ENCODE measurements at places on chromosomes 1 and 21. TPM values are rescaled to one million over a fixed set of nuclear protein-coding genes. Genes with fewer than 3 reads are reported as not detected.
A peak's percentile ranks its signal among the peaks of the same experiment; 100 is the strongest.

- H3K27me3 ChIP-seq: no peaks in the 10 kb centered on the region
- H3K4me3 ChIP-seq: no peak overlapping the region
These were observed 456.0 kb upstream of the PKN2 start for GRCh38 chr1:88228114-88228513.

DNA sequence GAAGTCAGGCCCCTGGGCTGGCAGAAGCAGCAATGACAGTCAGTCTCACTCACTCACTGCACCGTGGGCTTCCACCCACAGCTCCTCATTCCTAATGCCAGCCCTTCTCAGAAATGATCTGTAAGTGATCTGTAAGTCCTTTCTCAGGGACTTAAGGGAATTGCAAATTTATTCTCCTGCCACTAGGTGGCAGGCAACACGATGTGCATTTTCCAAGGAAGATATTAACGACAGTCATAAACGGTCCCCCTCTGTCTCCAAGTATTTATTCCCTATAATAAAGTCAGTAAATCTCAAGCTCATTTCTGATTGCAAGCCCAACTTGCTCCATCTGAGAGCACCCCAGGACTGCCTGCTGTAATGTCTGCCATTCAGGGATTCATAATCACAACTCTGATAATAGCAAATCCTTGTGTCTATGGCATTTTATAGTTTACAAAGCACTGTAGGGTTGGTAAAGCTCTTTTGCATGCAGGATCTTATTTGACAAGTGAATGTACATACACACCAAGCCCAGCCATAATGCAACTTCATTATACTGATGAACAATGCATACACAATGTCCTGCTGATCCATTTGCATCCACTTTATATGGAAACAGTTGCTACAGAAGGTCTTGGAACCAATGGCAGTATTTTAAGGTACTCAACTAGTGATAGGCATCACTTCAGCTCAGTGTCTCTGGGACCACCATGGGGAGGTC, 380.5 kb upstream of the CAMK1G start:
- H3K4me3 ChIP-seq: no peak overlapping the region
- peak; percentile 28 for DNase-seq
- 0 out of 2 replicates have a peak, but pooled peaks cover 2% of the 10 kb centered on the region for H3K27me3 ChIP-seq
- no peaks in the 10 kb centered on the region for H3K36me3 ChIP-seq

GRCh38 chr1:177411381-177411780, 240.6 kb downstream of the BRINP2 start:
- H3K27ac ChIP-seq: no peak overlapping the region
- no peak overlapping the region for H3K4me3 ChIP-seq
- H3K4me1 ChIP-seq: no peaks in the 10 kb centered on the region
- 0 out of 2 replicates have a peak, but pooled peaks cover 3% of the 10 kb centered on the region for H3K27me3 ChIP-seq
- no peak for DNase-seq

DNA sequence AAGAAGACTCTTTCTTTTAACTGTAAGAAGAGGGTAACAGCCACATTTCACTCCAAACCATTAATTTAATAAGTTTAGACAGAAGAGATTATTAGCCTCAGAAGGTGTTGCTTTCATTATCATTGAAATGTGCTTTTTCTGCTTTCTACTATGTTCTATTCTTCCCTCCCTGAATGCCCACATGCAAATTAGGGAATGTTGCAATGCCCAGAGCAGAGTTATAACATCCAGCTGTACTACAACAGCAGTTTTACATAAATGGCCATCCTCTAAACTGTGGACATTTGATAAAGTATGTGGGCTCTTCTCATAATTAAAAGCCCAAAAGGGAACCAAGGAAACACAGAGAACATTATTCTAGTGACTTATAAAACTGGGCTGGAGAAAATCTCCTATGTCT, 82.2 kb upstream of the SOD1 start:
- H3K4me3 ChIP-seq: no peak overlapping the region
- H3K27ac ChIP-seq: no peak overlapping the region
- DNase-seq: no peak
- H3K27me3 ChIP-seq: no peaks in the 10 kb centered on the region

DNA sequence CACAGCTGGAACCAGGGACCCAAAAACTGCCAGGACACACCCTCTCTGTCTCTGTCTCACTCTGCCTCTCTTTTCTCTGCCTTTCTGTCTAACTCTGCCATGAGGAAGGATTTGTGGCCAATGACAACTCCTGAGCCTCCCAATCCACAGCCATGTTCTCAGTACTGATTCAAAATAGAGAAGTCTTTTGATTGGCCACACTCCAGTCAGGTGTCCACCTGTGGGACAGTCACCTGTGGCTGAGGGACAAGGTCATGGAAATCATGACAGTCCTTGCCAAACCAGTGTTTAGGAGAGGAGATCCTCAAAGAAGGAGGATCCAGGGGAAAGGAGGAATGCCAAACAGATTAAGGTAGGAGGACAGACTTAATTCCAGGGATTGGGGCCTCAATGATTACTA, 15.8 kb downstream of the TINAGL1 start:
- H3K4me1 ChIP-seq: peaks cover 33% of the 10 kb centered on the region
- H3K27me3 ChIP-seq: no peaks in the 10 kb centered on the region
- H3K27ac ChIP-seq: no peak overlapping the region

DNA sequence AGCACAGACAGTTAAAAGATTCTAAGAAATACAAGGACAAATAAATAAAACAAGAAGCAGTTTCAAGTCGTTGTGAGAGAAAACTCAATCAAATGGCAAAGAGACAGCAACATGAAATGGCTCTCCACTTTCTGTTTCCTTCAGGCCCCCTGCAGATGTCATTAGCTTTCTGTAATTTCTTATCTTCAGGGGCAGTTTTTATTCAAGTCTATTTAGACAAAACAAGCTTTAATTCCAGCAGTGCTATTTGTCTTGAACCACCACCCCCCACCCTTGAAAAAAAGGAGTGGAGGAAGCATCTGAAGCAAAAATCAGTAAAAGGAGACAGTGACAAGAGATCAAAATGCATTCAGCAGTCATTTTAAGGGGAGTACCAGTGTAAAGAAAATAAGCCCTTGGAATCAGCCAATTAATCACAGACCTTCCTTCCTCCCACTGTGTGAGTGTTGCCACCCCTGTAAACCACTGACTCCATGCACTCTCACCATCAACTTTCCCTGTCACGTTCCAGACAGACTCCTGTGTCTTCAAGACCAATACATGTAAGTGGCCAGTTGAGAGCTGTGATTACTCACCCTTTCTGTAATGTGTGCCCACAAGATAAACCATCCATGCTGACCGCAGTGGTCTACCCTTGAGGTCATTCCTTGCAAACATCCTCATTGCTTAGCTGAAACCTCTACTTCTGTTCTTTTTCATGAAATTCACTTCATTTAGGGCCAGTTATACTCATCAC, 136.1 kb upstream of the HOOK1 start:
- peak; percentile 93 for DNase-seq
- H3K27ac ChIP-seq: peak overlapping the region; percentile 78
- peaks cover 26% of the 10 kb centered on the region for H3K4me1 ChIP-seq
- no peaks in the 10 kb centered on the region for H3K36me3 ChIP-seq
- H3K27me3 ChIP-seq: no peaks in the 10 kb centered on the region

DNA sequence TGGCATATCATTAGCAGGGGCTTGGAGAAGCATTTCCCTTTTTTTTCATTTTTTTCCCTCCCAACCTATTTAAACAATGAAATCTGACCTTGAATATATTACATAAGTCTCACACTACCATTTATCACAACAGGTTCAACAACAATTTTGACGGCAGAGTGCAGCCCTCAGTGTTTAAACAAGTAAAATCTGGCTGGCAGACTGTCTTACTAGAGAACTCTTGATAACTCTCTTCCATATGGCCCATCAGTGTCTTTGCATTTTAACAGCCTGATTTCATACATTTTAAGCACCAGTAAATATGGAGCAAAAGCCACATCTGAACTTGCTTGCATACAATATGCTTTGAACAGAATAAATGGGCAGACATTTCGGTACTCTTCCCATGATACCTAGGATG, 213.0 kb downstream of the KCTD3 start:
- H3K4me3 ChIP-seq: no peak overlapping the region
- no peak overlapping the region for H3K27ac ChIP-seq
- no peaks in the 10 kb centered on the region for H3K36me3 ChIP-seq
- no peak for DNase-seq
- H3K4me1 ChIP-seq: no peaks in the 10 kb centered on the region

DNA sequence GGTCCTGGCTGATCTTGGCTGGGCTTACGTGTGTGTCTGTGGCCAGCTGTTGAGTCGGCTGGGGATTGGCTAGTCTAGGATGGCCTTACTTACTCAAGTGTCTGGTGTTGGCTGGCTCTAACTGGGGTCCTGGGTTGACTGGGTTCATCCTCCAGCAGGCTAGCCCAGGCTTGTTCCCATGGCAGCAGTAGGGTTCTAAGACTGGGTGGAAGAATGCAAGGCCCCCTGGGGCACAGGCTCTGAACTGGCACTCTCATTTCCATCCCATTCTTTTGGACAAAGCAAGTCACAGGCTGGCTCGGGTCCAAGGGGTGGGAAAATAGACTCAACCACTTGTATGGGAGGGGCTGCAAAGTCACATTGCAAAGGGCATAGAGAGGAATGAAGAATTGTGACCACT, 7.9 kb upstream of the OPRD1 start:
- H3K4me1 ChIP-seq: no peaks in the 10 kb centered on the region
- H3K36me3 ChIP-seq: no peaks in the 10 kb centered on the region
- no peak overlapping the region for H3K27ac ChIP-seq
- H3K27me3 ChIP-seq: 0 out of 2 replicates have a peak, but pooled peaks cover 10% of the 10 kb centered on the region
- DNase-seq: no peak

MMP23B gene
- 0.79 TPM for total RNA-seq

OR6K3 gene
- total RNA-seq: not detected
